ENCODE measurements at places on chromosomes 6 and 20.

GRCh38 chr6:157535340-157536222, 154.6 kb downstream of the ZDHHC14 start:
- peak; percentile 88 for DNase-seq

DNA sequence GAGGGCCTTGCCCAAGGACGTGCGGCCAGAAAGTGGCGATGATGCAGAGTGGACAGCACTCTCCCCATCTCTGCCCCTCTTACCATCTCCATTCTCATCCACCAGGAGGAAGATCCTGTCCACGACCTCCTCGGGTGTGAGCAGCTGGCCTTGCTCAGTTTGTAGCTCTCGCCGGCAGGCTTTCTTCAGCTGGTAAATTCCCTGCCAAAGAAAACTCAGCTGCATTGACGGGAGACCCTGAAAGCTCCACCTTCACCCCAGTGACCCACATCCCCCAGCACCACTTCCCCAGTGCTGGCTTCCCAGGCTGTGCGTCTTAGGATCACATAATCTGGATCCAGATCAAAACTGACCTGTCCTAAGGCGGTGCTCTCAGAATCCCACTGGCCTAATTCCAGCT, 9.2 kb downstream of the GUCA1B start:
- no peak for DNase-seq

DNA sequence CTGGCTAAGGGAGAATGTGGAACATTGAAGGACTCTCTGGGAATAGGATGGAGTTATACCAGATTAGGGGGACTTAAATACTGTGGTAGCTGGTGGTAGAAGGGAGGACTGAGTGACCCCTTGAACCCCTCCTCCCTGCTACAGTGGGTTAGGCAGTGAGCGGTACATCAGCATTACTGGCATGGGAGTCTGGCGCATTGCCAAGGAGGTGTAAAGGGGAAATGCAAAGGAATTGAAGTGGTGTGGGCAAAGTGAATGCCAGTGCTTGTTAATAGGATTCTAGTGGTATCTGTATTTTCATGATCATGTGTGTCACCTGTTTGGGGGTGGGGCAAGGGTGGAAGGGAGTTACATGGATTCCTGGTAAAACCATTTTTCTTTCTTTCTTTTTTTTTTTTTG, 60.1 kb downstream of the GFRA4 start:
- no peak for DNase-seq

GRCh38 chr20:63522091-63522868, 1.7 kb downstream of the PPDPF start:
- DNase-seq = no peak

GRCh38 chr20:1286267-1287024, 20.4 kb downstream of the SNPH start:
- no peak for DNase-seq

- no peak for DNase-seq
Observed at GRCh38 chr20:10837901-10838300, 164.1 kb upstream of the JAG1 start.

GRCh38 chr6:158033751-158034702, 52.4 kb downstream of the SYNJ2 start:
- DNase-seq = no peak

DNA sequence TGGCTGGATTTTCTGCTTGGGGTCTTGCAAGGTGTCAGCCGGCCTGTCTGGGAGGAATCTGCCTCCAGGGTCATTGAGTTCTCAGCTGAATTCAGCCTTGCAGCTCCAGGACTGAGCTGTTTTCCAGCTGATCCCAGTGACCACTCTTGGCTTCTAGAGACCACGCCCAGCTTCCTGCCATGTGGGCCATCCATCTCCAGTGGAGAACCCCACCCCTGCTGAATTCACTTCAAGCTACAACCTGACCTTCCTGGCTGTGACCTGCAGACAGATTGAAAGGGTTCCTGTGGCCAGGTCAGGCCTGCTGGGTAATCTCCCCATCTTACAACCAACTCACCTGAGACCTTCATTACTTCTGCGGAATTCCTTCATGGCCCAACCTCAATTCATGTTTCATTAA, 26.5 kb upstream of the SYNDIG1 start:
- no peak for DNase-seq

DNA sequence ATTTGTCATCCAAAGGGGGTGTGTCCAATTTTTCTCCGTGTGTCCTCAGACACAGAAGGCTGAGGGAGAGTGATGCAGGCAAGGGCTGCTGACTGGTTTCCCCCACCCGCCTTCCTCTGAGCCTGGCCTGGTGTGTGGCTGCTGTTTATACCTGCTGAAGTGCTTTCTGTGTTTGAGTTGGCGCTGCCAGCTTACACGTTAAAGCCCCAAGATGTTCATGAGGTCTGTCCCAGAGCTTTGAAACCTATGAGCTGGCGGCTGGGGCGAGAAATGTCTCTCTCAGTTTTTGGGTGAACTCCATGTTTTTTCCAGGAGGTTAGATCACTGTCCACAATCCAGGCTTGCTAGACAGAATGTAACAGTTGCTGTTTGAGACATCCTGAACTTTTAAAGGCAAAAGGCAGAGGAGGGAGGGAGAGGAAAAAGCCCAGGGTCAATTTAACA, 69.0 kb upstream of the CCN2 start:
- DNase-seq = peak; percentile 10

GRCh38 chr20:51660672-51661608, 107.2 kb downstream of the ATP9A start:
- peak; percentile 92 for DNase-seq

Data from ELR (cell line).